ENCODE measurements at places on chromosomes 16 and 17.

GRCh38 chr16:56889206-56889605, 24.2 kb downstream of the SLC12A3 start:
- no peak for DNase-seq

DNA sequence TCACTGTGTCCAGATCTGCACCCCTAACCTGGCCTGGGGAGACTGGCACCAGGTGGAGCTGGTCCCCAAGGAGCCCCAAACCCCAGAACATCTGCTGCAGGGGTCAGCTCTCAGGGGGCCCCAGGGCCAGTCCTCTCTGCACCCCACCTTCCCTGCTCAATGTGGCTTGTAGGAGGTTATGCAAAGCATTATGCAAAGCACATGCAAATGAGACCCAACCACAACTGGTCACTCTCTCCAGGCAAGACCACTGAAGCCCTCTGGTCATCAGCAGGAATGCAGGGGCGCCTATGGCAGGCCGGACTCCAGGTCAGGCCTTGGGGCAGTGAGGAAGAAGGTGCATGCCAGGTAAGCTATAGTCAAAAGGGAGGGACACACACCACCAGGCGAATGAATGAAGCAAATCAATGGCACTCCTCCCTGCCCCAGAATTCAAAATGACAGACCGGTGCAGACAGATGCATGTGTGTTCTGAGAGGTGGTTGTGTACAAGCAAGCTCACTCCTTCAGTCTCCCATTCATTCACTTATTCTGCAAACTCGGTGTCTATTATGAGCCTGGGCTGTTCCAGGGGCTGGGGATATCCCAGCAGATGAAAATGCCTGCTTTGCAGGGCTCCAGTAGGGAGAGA, 48.0 kb downstream of the TMEM235 start:
- no peak for DNase-seq

DNA sequence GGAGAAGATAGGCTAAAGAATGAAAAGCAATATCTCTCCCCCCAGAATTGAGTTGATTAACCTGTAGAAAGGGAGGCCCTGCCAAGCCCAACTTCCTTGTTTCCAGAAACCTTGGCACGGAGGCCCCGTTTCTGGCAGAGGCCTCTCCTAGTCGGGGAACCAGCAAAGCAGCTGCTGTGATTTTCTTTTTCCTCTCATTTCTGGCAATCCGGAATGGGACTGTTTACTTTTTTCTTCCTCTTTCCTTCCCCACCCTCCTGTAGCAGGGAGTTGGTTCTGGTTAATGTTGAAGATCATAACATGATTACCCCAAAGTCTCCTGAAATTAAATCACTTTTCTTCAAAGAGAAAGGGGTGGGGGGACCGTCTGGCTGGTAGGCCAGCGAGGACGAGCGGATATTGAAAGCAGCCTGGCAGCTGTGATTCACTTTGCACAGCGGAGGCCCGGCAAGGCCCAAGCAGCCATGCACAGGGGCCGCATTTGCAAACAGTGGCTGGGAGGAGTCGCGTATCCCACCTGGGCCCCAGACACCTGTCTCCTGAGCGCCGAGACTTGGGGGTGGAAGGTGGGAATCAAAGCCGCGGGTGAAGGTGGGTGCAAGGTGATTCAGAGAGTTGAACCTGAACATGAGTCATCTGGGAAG, 51.5 kb downstream of the NTN1 start:
- peak; percentile 34 for DNase-seq

DNA sequence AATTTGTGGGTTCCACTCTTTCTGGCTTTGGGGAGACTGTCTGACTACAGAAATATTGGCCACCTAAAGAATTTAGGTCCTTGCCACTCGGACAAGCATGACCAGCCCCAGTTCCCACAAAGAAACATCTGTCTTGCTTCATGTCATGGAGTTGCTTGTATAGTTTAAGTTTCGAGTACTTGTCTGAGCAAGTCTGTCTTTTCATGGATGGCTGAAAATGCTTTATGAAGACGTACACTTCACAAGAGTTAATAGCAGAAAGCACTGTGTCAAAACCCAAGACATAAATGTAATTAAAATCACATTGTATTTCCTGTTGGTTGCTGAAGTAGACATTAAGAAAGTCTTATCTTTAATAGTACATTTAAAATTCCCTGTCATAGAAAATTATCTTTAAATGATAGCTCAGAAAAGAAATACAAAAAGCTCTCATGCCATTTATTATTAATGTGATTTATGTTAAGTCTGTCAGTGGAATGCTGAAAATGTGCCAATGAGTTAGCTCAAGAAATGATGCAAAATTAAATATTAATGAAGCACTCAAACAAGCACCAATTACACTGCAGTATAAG, 29.8 kb upstream of the XYLT2 start:
- DNase-seq = no peak

DNA sequence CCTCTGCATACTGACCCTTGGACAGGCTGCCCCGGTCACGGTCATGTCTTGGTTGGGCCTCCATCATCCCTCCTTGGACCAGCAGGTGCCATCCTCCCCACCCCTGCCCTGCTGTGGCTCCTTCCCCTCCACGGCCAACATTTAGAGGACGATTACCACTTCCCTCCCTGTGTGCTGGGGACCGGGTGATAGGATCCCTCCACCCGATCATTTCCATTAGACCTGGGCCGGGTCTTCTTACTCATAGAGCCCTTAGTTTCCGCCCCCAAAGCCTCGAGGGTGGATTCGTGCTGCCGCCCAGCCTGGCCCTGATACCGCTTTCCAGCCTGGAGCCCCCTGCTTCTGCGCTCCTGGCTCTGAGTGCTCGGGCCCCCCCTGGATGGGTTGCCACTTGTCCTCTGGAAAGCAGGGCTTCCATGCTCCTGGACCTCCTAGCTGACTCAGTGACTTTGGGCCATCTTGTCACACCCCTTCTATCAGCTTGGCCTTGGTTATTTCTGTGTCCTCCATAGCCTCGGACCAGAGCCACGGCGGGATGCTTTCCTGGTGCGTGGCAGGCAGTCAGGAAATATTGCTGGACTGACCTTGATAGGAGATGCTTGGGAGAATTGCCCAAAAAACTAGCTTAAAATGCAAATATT, 171.4 kb downstream of the SEC14L1 start:
- DNase-seq = no peak

DNA sequence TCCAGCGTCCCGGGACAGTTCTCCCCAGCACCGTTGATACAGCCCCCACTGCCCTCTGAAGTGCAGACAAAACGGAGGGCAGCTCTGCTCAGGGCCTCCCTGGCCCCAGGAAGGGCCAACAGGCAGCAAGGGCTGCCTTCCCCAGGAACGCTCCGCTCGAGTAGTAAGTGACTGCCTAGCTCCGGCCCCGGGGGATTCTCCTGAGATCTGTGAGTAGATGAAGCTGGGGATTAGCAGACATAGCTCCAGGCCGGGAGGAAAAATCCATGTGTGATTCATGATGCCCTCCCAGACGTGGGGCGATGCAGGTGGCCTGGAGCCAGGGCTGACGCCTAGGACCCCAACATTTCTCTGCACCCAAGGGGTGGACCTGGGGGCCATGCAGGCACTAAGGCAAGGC, 85.3 kb downstream of the ENGASE start:
- no peak for DNase-seq

DNA sequence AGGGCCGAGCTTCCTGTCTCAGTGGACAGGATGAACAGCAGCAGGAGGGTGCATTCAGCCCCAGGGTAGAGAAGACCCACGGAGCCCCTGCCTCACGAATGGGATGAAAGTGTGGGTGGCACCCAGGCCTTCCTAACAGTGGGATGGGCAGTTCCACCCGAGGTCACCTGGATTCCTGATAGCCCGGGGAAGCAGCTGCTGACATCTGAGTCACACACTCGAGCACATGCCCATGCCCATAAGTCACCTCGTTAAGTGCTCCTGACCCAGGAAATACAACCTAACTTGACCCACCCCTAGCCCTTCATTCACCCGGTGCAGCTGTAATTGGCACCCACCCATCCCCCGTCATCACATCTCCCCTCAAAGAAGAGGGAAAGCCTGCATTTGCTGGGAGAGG, 85.3 kb upstream of the FOXF1 start:
- DNase-seq = no peak

- DNase-seq = peak; percentile 78
These were observed 9.5 kb upstream of the MRC2 start for GRCh38 chr17:62617894-62618472.

DNA sequence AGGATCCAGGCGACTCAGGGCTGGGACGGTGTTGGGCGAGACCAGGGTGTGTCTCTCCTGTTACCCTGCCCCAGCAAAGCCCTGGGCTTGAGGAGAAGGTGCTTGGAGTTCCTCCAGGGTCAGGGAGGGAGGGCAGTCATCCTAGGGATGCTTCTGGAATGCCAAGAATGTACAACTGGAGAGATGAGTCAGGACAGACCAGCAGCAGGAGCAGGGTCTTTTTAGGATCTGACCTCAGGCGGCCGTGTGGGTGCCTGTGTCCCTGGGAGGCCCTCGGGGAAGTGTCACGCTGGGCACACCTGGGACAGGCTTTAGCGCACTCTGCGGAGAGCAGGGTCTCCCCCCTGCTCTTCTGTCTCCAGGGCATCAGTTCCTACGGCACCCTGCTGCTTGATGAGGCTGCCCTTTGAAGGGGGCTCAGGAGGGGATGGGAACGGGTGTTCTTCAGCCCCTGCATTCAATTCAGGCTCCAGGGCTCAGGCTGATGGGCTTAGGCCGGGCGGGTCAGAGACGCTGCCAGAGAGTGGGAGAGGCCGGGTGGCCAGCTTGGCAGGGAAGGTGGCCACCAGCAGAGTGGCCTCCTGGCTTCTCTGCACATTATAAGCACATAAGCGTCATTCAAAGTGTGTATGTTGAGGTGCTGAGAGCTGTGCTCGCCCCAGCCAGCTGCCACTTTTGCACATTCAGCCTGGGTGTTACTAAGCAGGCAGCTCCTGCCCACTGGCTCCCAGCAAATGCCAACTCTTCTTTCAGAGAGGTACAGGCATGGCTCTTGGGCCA, 8.4 kb upstream of the MTSS2 start:
- DNase-seq = peak; percentile 72

- peak; percentile 87 for DNase-seq
These were observed at the start of gene IRX3 for GRCh38 chr16:54286366-54287130. IRX3 (minus strand) TSS chr16:54286787; CDS start chr16:54286050, 737 bp downstream.

GRCh38 chr17:60390925-60391470, 935 bp downstream of the USP32 start:
- DNase-seq = peak; percentile 54

- no peak for DNase-seq
These were observed 24.1 kb downstream of the NPTX1 start for GRCh38 chr17:80452173-80452915.

GRCh38 chr17:46197530-46197929, 4.3 kb upstream of the KANSL1 start:
- DNase-seq = no peak

- no peak for DNase-seq
These were observed 36.4 kb upstream of the APPBP2 start for GRCh38 chr17:60562421-60562820.

- peak; percentile 1 for DNase-seq
These were observed 214.7 kb downstream of the SPECC1 start for GRCh38 chr17:20223808-20224328.

DNA sequence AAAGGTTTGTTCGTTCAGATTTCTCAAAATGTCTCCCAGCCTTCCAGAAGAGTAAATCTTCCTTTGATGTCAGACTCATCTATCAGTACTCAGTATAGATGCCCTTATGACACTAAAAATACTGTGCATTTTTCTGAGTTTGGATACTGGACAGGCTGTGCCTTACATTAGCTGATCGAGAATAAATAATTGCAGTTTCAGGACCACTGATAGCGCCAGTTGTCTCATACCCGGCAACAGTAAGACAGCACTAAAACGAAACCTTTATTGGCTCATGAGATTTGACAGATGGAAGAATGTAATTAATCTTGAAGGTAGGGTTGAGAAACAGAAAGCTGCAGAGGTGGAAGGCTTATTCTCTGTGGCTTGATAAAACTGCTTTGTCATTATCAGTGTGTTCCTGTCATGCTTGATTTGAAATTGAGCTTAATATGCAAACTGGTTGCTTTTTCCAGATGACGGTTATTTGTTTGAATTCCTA, 1.2 kb downstream of the ATP6V0A1 start:
- DNase-seq = peak; percentile 72

Data from fibroblast of the aortic adventitia (primary cell).